ENCODE measurements at places on chromosomes 5 and 9.

DNA sequence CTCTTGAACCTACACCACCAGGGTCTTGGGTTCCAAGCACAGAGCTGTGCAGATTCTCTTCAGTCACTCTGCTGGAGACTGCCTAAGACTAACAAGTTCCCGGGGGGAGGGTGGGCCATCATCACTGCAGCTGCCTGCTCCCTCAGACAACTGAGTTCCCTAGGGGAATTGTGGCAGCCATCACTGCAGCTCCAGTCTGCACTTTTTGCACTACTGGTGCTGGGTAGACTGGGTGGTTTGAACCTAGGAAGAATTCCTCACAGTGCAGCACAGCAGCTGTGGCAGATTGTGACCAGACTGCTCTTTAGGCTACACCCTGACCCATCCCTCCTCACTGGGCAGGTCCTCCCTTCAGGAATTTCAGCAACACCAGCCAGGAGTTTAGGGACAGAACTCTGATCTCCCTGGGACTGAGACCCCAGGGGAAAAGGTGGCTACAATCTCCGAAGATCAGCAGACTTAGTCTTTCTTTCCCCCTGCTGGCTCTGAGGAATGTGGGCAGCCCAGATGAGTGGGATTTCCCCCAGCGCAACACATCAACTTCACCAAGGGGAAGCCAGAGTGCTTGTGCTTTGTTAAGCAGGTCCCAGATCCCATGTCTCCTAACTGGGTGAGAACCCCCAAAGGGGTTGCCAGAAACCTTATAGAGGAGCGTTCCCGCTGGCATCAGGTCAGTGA, 30.9 kb upstream of the RGMB start:
- DNase-seq, result no peak

DNA sequence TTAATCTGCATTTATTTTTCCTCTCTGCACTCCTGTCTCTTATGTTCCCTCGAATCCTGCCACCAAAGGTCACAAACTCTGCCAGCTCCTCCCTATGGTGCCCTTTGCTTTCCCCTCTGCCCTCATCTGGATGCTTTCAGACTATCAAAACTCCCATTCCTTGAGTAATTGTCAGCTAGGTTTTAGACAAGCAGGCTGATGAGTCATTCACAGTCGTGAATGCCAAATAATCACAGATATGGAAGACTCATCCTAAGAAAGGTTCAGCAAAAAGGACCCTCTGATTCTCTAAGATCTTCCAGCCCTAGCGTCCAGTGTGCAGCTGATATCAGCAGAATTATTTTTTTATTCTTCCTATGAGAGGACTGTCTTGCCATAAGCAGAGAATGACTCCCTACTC, 104.5 kb upstream of the NUDT12 start:
- no peak for DNase-seq

DNA sequence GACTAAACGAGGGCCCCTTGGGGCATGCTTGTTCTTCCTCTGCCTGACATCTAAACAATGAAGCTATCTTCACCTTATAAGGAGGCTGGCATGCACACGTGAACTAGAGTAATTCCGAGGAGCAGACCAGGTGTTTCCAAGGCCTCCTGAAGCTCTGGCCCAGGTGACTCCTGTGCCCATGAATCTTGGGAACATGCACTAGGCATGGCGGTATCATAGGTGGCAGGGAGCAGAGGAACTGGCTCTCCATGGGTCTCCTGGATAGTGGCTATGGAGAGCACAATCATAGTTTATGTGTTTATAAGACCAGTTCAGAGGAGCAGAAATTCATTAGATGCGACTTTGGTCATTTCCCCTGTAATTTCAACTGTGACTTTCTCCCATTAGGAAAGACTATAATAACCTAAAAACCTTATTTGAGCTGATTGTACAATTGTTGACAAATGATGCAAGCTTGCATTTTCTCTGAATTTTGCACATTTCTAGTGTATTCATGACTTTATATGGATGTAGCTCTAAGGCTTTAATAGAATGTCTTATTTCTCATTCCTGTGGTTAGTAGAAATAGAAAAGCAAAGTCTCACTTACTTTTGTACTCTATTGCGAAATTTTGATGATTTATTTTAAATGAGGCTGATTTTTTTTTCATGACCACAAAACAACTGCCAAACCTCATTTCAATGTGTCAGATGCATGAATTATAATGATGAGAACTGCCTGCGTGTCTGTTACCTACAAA, 135.3 kb upstream of the RPS23 start:
- no peak for DNase-seq

DNA sequence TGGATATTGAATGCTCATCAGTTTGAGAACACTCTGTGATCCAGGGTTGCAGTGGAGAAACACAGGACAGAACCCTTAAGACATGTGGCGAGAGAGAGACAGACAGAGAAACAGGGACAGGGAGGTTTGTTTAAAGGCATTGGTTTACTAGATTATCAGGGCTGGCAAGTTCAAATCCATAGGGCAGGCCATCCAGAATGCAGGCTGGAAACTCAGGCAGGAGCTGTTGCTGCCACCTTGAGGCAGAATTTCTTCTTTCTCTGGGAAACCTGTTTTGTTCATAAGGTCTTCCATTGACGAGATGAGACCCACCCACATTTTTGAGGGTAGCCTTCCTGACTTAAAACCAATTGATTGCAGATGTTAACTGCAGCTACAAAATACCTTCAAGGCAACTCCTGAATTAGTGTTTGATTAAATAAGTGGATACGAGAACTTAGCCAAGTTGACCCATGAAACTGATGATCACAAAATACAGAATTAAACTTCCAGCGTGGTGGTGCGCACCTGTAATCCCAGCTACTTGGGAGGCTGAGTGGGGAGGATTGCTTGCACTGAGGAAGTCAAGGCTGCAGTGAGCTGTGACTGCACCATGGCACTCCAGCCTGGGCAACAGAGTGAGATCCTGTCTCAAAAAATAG, 55.9 kb downstream of the NSUN2 start:
- DNase-seq, result no peak

DNA sequence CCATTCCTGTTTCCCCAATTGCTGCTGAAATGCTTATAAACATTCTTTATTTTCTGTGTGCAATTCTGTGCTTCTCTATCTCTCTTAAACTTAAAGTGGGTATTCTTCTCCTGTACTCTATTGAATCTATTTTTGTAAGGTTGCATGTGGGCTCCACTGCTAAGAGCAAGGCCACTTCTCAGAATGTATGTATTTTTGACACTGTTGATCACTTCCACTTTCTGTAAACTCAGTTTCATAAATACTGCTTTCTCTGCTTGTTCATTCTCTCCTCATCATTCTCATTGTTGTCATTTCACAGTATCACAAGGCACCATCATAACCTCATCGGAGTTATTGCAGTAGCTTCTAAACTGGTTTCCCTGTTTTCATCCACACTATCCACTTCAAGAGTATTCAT, 483.0 kb upstream of the CDH18 start:
- no peak for DNase-seq

DNA sequence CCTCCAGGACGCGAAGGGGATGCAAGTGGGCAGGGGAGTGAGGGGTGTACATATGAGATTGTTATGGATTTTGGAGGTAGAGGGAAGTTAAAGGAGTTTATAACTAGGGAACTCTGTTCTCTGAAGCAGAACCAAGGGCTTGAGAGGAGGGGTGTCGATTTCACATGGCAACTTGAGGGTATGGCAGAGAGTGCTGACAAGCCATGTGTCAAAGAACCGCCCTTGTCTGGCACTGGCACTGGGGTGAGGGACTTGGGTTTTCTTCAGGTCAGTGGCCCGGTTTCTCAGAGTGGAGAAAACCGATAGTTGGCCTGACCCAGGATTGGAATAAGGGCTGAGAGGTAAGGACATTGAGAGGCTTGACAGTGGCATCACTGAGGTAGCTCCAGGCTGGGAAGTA, 47.7 kb upstream of the TESK1 start:
- no peak for DNase-seq

GRCh38 chr5:58886315-58887207, 303.7 kb downstream of the RAB3C start:
- DNase-seq, result peak; percentile 4

DNA sequence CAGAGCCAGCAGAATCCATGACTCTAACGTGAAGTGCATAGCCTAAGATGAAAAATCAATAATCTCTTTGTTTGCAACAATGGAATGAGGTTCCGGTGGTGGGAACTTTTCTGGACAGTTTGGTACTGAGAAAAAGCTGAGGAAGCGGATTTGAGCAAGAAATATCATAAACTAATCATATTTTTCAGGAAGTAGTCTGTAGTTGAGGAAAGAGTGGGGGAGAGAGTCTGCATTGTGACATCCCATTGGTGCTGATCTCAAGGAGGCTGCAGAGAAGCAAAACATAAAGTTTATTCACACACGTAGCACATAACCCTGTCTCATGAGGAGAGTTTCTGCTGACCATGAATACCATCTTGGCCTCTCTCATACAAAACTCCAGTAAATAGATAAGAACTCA, 15.8 kb upstream of the FCHO2 start:
- no peak for DNase-seq

DNA sequence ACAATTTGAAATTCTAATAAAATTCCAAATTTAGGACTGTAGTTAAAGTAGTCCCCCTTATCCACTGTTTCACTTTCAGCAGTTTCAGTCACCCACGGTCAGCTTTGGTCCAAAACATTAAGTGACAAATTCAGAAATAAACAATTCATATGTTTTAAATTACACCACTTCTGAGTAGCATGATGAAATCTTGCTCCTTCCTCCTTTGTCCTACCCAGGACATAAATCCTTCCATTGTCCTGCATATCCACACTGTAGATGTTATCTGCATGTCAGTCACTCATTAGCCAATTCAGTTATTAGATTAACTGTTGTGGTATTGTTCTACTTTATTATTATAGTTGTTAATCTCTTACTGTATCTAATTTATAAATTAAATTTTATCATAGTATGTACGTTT, 376.5 kb downstream of the SH3GL2 start:
- no peak for DNase-seq

DNA sequence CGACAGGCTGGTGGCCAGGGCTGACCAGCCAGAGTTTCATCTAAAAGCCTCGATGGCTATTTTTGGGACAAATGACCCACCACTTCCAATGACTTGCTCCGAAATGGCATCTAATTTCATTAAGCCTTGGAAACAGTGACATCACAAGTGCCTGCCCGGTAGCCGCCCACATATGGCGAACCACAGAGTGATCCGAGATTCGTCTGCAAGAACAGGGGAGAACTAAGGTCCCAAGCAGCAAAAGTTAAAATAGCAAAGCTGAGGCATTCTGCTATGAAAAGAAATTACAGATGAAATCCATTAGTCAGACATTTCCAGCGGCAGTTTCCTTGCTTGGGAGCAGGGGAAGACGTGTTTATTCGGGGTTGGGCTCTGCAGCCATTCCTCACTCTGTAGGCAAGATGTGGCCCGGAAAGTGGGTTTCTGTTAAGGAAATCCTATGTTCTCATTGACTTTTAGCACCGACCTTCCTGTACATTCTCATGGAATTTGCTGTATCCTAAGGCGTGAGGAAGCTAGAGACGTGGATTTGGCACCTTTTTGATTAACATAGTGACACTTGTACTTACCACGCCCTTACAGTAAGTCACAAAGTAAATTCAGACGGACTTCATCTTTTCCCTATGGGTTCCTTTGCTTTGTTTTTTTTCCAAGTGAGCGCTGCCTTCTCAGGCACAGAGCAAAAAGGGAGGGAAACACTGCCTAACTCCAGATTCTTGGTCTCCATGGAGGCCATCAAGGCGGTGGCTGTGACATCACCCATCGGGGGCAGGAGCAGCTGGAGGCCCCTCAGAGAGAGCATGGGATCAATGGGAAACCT, 45.1 kb downstream of the ERGIC1 start:
- DNase-seq, result no peak

GRCh38 chr5:14510880-14511279, 70.7 kb upstream of the OTULINL start:
- no peak for DNase-seq

- no peak for DNase-seq
Observed at GRCh38 chr5:170509348-170509660, 5.5 kb downstream of the KCNIP1 start.

DNA sequence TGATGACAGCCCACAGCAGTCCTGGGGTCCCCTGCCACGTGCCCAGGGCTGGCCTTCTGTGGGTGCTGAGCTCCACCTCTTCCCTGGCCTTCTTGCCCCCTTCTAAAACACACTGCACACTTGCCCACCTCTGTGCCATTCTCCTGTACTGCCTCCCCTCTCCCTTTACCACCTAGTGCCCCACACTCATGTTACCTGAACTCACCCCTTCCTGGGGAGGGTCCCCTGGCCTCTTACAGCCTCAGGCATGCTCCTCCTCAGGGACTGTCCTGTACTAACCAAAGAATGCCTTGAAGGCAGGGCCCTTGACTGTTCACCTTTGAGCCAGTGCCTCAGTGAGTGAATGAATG, 60.3 kb downstream of the FGF18 start:
- DNase-seq, result no peak

DNA sequence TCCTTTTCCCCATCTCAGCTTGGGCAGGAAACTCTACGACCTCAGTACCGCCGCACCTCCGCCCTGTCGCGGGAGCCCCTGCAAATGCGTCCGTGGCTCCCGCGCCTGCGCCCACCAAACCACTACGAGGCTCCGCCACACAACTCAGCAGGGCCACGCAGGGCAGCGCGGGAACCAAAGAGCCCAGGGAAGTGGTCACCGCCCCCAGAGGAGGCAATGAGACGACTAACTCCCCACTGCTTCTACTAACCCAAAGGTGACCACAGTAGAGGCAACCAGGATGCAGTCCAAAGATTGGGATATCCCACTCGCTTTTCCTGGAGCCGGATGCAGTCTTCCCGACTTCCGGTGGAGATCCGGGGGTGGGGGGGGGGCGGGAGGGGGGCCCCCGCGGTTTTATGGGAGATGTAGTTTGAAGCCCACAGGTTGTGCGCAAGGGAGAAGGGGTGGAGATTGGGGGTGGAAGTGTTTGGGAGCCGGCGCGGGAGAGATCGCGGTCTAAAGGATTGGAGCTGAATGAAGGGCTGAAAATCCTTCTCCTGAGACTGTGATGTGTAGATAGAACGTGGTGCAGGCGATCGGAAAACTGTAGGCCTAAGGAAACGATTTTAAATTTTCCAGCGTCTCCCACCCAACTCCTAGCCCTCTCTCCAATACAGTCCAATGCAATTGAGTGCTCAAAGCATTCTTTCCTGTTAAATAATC, at the start of gene NUDT12:
Gene NUDT12 (minus strand): TSS at position 337 of the 705 bp plus-strand sequence. CDS start 2,541 bp downstream, outside the sequence.
- peak; percentile 6 for DNase-seq

- no peak for DNase-seq
Observed at GRCh38 chr5:87116825-87117512, 150.7 kb upstream of the RASA1 start.
